CD4-positive, alpha-beta T cell treated with Interleukin-15 for 1 hour (primary cell): ENCODE measurements at places on chromosomes 1 and 21.

DNA sequence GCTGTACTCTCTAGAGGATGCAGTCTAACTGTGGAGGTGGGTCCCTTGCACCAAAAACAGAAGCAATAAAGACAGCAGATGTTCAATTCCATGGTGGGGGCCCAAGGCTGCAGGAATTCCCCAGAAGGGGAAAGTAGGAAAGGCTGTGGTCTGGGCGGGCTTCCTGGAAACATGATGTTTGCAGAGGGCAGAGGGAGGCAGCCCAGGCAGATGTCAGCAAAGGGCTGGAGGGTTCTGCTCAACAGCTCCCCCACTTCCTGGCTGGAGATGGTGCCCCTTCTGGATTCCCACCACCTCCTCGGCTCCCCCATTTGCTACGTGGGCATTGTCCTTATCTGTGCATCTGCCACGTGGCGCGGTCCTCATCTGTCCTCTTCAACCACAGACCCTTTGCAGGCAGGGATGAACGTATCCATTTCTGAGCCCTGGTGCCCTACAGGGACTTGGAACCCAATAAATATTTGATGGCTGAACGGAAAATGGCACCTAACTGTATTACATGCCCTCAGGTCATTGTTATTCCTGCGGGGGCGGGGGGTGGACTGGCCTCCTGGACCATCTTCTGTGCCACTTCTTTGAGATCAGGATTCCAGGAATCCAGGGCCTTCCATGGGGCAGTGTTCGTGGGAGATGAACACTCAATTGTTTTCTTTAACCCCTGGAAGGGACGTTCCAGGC, 8.4 kb upstream of the GUCA2B start:
- DNase-seq = no peak

DNA sequence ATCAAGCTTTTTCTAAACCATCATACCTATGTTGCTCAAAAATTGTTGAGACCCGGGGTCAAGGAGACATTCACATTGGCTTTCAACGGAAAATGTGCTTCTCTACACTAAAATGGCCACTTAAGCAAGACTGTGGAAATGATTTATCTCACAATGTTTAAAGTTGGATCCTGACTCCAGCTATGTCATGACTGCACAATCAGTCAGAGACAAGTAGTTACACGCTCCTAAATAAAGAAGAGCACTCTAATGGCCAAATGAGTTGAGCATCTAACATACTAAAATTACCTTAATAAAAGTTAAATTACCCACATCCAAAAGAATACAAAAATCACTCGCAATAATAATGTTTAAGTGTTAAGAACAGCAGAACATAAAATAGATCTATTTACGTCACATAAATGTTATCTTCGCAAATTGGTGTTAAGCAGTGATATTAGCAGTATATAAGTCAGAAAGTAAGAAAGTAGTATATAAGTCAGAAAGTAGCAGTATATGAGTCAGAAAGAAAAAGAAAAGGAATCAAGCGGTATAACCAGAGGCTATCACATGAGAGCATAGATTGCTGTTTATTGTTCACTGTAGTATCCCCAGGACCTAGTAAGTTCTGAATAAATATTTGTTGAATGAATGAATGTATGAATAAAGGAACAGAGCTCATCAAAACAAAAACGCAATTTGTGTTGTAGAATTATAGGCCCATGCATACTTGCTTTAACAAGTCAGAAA, 28.4 kb downstream of the ZNF281 start:
- DNase-seq = no peak

DNA sequence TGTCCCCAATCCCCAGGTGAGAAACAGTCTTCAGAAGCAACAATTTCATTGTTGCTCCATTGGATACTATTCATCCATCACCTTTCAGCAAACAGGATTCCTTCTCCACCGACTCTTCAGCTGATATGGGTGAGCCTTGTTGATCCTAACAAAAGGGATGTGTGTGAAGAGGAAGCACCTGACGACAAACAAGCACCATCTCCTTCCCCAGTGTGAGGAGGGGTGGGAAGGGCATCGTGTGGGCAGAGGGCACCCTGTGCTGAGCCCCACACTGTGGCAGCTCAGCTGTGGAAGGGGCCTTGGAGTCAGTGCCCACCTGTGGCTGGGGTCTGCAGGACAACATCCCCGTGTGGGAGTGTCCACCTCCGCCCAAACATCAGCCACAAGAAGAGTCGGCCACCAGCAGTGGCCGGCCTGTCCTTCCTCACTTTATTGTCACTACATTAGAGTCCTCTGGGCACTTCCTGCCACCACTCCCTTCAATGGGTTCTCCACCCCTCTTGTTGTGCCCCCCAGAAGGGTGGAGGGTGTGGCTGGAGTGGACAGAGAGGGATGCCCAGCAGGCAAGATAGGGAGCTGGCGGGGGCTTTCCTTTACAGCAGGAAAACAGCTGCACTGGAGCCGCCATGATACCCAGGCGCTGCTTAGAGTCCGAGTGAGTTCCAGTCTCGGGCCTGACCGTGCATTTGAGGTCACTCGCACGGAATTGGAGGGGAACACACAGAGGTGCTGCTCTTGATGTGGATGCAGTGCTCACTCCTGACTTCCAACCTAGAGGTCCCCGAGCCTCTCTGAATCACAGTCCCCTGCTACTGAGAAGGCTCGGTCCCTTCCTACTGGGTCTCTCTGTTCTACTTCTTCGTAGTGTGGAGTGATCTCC, 40.9 kb downstream of the VPS26C start:
- DNase-seq = no peak

GRCh38 chr21:18152371-18152770, 92.3 kb upstream of the CHODL start:
- no peak for DNase-seq

GRCh38 chr1:193183019-193183627, 3.3 kb downstream of the B3GALT2 start:
- DNase-seq = no peak

DNA sequence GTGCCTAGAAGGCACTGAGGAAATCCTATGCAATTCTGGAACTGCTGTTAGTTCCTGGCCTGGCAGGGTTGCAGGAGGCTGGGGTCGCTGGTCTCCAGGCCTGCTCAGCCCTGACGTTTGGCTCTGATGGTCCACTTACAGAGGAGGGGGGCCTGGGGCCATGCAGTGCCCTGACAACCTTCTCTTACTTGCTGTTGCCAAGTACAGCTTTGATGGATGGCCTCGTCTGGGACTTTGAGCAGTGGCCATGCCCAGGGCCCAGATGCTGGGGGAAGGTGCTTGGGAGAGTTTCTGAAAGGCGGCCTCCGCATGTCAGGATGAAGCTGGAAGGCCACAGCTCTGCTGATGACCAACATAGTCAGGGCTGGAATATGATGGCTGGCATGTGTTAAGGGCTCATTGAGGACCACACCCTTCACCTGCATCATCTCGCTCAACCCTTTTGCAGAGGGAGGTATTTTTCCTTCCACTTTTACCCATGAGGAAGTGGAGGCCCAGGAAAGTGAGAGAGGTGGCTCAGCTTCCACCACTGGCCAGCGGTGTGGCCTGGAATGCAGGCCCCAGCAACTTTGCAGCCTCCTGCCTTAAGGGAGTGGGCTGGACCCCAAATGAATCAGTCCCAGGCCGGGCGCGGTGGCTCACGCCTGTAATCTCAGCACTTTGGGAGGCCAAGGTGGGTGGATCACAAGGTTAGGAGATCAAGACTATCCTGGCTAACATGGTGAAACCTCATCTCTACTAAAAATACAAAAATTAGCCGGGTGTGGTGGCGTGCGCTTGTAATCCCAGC, 34.7 kb upstream of the LRRC3 start:
- no peak for DNase-seq

- no peak for DNase-seq
These were observed 109.6 kb downstream of the NOS1AP start for GRCh38 chr1:162179121-162179520.

DNA sequence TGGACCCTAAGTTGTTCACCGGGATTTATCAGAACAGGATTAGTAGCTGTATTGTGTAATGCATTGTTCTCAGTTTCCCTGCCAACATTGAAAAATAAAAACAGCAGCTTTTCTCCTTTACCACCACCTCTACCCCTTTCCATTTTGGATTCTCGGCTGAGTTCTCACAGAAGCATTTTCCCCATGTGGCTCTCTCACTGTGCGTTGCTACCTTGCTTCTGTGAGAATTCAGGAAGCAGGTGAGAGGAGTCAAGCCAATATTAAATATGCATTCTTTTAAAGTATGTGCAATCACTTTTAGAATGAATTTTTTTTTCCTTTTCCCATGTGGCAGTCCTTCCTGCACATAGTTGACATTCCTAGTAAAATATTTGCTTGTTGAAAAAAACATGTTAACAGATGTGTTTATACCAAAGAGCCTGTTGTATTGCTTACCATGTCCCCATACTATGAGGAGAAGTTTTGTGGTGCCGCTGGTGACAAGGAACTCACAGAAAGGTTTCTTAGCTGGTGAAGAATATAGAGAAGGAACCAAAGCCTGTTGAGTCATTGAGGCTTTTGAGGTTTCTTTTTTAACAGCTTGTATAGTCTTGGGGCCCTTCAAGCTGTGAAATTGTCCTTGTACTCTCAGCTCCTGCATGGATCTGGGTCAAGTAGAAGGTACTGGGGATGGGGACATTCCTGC, 3.9 kb upstream of the OLFML3 start:
- no peak for DNase-seq

DNA sequence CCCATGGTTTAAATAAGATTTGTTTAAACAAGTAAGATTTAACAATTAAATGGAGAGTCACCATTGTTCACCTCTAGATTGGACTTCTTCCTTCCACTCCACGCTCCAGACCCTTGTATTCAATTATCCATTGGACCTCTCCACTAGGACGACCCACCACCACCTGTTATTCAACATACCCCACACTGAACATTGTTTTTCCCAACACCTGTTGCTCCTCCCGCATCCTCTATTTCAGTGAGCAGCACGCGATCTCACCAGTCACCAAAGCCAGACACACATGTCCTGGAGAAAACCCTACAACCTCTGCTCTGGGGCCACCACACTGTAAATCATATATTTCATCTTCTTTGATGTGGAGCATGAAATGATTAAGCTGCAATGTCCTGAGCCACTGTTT, 28.6 kb downstream of the ATP8B2 start:
- no peak for DNase-seq

DNA sequence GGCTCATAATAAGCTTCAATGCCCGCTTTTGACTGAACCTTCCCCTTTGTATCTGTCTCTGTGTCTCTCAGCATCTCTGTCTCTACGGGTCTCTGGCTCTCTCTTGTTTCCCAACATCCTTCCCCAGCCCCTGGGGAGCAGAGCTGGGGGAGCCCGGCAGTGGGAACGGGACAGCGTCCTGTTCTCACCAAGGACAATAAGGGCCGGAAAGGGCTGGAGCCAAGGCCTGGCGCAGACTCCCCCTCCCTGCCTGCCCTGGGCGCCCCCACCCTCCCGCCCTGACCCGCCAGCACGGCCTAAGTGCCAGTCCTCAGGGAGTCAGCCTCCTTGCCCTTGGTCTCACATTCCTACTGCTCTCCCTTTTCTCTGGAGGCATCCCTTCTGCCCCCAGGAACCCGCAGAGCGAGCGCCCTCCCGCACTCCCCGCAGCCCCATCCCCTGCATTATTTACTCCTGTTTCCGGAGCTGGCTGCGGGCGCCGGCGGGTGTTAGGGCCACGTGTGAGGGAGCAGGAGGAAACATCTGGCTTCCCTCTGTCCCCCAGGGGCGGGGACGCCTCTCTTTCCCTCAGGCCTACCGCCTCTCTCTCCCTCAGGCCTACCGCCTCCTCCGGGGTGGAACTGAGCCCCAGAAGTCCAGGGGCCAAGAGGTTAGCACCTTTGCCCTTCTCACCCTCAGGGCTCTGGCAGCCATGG, 6.5 kb downstream of the KRTCAP2 start:
- DNase-seq = no peak

DNA sequence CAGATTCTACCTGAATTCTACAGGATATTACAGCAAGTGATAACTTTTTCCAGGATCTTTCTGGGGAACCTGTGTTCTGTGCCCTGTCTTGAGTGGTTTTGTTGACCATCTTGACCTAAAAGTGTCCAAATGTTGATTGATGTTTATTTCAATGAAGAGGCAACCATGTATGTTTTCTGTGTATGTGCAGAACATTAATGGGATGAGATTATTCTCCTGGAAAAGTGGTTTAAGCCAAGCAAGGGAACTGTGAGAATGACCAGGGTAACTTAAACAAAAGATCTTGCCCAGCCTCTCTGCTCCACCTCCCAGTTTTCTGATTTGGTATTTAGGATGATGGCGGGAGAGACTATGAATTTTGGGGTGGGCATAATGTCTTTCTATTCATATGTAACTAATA, 1.0 kb upstream of the SAMD13 start:
- no peak for DNase-seq

DNA sequence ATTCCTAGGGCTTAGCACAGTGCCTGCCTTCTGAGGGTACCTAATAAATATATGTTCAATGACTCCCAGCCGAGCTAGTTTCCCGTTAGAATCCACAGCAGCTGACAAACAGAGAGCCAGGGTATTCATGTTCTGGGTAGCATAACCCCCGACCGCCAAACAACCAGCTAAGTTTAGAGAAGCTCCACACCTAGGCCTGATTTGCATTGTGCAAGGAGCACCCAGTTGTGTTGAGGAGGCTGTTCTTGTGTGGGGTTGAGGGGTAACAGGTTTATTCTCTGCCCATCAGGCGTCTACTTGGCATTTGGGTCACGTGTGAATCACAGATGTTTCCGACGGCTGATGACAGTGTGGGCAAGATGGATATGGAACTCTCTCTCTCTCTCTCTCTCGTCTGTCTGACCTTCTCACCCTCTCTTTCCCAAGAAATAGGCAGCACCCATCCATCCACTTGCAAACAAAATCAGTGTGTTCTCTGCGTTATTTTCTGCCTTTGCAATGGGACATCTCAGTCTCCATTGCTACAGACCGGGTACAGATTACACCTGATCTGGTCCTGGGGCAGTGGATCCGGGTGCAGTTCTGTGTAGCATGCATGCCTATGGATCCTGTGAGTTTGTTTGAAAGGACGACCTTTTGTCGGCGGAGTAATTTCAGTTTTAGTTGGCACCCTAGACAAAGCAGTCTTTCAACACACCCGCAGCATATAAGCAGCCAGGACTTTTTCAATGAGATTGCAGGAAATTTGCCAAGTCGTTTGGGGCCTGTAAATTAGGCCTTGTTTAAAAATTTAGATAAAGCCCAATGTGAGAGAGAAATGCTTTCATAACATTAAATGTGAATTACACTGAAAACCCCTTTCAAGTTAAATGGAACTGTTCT, 29.4 kb downstream of the KAZN start:
- DNase-seq = no peak
